NCI-H1092 (cell line): ENCODE measurements at places on chromosomes 3 and 15.

GRCh38 chr3:188605231-188605630, 451.3 kb downstream of the LPP start:
- no peak for DNase-seq

DNA sequence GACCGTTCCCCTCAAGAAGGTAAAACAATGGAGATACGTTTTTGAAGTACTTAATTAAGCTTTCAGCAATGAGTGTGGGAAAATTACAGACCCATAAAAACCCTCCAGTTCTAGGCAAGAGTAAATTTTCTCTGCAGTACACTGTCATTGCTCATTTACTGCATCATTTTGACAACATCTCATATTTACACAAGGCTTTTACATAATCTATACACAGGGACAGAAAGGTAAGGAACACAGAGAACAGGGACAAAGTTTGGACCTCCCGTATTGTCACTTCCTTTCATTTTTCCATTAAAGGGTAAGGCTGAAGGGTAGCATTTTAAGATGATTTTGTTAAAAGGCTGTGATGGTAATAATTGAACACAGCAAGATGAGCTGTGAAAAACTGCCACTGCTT, 7.4 kb upstream of the HGD start:
- no peak for DNase-seq

- no peak for DNase-seq
Measured at GRCh38 chr15:84570164-84570735, 30.6 kb upstream of the ZSCAN2 start.

- no peak for DNase-seq
Measured at GRCh38 chr3:49427586-49427985, 1.5 kb downstream of the NICN1 start.
